NCI-H1092 (cell line): ENCODE measurements at places on chromosomes 5 and 9.
A peak's percentile ranks its signal among the peaks of the same experiment; 100 is the strongest.

DNA sequence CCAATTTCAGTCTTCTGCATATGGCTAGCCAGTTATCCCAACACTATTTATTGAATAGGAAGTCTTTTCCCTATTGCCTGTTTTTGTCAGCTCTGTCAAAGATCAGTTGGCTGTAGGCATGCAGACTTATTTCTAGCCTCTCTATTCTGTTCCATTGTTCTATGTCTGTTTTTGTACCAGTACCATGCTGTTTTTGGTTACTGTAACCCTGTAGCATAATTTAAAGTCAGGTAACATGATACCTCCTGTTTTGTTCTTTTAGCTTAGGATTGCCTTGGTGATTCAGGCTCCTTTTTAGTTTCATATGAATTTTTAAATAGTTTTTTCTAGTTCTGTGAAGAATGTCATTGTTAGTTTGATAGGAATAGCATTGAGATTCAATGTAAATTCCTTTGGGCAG lies 104.9 kb upstream of the SLCO6A1 start:
- no peak for DNase-seq

- DNase-seq: no peak
Measured at GRCh38 chr9:3074247-3074646, 230.4 kb upstream of the PUM3 start.

DNA sequence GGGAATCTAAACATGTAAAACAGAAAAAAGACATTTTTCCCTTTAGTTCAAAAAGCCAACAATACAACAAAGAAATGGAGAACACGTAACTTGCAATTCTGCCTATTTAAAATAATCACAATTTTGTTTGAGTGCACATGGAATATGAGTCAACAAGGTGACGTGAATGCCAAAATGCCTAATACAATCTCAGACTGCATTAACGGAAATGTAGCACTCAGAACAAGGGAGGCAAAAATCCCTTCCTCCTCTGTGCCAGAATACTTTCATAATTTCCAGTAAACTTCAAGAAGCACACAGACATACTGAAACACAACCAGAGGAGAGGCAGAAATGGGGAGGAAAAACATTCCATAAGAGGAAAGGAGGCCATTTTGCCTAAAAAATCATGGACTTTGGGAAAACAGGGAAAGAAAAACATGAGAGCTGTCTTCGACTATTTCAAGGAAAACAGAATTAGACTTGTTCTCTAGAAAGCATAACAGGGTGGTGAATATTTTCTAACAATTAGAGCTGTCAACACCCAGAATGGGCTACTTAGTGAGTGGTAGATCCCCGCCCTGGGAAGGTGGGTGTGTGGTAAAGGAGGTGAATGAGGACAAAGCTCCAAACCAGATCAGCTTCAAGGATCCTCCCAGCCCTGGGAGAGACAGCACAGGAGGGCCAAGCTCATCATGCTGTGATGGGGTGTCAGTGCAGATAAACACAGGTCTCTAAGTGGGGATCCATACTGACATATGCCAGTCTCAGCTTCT lies 48.2 kb downstream of the ABCA1 start:
- DNase-seq: no peak

GRCh38 chr9:3809724-3810123 lies 283.9 kb upstream of the RFX3 start:
- no peak for DNase-seq

DNA sequence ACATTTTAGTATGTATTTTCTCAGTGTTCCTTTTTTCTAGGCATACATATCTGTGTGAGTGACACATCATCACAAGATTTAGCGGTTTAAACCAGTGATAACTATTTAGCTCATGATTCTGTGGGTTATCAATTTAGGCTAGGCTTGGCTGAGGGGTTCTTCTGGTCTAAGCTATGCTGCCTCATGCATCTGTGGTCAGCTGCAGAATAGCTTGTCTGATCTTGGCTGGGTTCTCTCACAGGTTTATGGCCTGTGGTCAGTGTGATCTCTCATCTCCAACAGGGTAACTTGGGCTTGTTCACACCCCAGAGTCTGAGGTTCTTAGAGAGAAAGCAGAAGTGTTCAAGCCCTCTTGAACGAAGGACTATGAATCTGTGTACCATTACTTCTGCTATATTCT lies 363.3 kb downstream of the KDM4C start:
- no peak for DNase-seq

DNA sequence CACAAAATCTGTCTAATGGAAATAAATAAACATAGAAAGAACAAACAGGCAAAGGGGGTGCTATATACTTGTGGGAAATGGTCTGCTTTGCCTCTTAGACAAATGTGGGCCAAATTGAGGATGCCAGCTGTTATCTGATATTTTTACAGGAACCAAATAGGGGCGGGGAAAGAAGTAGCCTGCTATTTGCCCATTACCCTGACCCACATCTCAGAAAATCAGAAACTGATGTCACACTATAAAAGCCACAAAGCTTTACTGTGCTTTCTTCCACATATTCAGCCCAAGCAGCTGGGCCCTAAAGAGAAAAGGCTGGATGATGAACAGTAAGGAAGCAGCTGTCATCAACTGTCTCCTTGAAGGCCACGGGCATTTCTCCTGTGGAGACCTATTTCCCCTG lies 97.3 kb downstream of the ELAVL2 start:
- no peak for DNase-seq

DNA sequence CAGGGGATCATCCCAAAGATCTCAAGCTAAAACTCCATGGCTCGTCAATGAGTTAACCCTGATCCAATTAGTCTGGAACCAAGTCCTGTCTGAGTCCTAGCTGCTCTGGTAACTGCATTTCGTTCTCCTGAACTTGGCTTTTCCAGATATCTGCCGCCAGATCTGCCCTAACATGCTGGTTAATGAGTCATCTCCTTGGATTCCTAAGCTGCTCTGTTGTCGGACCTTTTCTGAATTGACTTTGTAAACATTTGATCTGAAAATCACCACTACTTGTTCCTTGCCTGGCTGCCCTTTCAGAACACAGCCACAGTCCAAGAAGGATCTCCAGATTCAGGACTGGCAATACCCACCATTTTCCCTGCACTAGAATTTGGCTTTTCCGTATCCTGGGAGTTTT lies 473.0 kb downstream of the ZSWIM6 start:
- no peak for DNase-seq

- peak; percentile 15 for DNase-seq
Measured at GRCh38 chr9:123686131-123686828, 243.6 kb downstream of the DENND1A start.

GRCh38 chr5:131321066-131321465 lies 57.2 kb downstream of the CDC42SE2 start:
- DNase-seq: no peak

DNA sequence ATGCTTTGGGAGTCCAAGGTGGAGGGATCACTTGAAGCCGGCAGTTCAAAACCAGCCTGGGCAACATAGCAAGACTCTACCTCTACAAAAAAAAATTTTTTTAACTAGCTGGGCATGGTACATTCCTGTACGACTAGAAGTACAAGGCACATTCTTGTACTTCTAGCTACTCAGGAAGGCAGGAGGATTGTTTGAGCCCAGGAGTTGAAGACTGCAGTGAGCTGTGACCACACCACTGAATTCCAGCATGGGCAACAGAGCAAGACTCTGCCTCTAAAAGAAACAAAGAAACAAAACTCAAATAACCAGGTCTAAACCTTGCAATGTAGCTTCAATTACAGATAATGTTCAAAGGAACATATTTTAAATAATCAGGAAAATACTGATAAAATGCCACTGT lies 56.2 kb downstream of the SSBP2 start:
- no peak for DNase-seq

- DNase-seq: no peak
Measured at GRCh38 chr5:16427587-16427986, 38.0 kb downstream of the ZNF622 start.
